Omental fat pad (tissue), 4 donors: ENCODE measurements at places on chromosomes 2 and 18. TPM values are rescaled to one million over a fixed set of nuclear protein-coding genes. Genes with fewer than 3 reads are reported as not detected.

- no peak for DNase-seq
Measured at GRCh38 chr2:3414133-3414860, 34.8 kb downstream of the TRAPPC12 start.

DNA sequence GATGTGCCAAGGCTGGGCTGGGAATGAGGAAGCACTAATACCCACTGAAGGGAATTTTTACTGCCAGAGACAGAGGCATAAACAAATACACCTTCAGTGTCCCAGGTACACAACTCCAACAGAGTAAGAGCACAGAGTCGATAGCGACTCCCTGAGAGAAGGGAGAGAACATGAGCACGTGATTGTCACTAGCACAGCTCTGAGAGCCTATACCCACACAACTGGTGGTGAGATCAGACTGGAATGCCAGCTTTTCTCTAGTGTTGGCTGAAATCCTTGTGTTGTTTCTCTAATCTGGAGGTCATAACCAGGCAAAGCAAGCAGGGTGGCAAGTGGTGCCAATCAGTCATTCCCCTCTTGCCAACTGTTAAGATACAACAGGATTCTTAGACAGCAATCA, 377.2 kb downstream of the CNTNAP5 start:
- no peak for DNase-seq

- no peak for DNase-seq
Measured at GRCh38 chr2:11647834-11648600, 22.0 kb downstream of the NTSR2 start.

DNA sequence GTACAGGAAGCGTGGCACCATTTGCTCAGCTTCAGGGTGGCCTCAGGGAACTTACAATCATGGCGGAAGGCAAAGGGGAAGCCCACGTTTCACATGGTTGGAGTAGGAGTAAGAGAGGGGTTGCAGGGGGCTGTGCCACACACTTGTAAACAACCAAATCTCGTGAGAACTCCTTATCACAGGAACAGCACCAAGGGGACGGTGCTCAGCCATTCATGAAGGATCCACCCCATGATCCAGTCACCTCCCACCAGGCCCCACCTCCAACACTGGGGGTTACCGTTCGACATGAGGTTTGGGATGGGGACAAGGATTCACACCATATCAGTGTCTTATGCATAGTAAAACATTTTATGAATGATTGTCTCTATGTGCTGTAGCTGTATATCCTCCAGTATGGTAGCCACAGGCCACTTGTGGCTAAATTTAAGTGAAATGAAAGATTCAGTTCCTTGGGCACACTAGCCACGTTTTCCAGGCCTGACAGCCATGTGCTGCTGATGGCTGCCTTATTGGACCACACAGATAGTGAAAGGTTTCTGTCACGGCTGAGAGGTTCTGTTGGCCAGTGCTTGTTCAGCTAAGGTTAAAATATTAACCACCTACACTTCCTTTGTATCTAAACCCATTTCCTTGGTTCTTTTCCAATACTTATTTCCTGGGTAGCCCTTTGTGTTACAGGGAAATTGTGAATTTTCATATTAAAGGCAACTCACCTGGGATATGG, 77.3 kb downstream of the AGAP1 start:
- no peak for DNase-seq

- no peak for DNase-seq
Measured at GRCh38 chr18:24273596-24273995, 124.0 kb downstream of the OSBPL1A start.

Gene TUBA4B
- total RNA-seq, result not detected

Gene CABLES1
- total RNA-seq, result 29.9 TPM

DNA sequence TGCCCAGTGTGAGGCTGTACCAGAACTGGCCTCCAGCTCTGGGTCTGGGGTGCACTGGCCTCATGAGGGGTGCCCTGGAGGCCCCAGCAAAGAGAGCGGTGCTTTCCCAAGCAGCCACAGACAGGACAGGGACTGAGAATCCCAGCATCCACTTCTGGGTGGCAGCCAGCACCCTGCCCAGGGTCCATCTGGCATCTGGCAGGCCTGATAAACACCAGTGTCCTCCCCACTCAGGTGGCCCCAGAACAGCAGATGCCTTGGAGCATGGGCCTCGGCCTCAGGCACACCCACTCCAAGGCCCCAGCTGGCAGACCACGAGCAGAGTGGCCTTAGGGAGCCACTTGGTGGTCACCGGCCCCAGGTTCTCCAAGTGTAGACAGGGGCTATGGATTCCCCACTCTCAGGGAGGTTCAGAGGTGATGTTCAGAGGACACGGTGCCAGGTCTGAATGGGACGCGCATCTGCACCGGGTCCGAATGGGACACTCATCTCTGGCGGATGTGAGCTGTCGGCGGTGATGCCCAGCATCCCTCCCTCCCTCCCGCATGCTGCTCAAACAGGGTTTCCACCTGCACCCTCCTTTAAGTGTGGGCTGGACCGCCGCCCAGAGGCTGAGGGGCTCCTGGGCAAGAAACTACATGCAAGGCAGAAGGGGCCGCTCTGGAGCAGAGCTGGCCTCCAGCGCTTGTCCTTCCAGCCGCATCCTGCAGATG, 82.2 kb upstream of the GPC1 start:
- DNase-seq, result no peak

- DNase-seq, result no peak
Measured at GRCh38 chr2:148914463-148914862, 39.4 kb downstream of the KIF5C start.

Gene SNRPD1
- total RNA-seq, result 8.0 TPM

DNA sequence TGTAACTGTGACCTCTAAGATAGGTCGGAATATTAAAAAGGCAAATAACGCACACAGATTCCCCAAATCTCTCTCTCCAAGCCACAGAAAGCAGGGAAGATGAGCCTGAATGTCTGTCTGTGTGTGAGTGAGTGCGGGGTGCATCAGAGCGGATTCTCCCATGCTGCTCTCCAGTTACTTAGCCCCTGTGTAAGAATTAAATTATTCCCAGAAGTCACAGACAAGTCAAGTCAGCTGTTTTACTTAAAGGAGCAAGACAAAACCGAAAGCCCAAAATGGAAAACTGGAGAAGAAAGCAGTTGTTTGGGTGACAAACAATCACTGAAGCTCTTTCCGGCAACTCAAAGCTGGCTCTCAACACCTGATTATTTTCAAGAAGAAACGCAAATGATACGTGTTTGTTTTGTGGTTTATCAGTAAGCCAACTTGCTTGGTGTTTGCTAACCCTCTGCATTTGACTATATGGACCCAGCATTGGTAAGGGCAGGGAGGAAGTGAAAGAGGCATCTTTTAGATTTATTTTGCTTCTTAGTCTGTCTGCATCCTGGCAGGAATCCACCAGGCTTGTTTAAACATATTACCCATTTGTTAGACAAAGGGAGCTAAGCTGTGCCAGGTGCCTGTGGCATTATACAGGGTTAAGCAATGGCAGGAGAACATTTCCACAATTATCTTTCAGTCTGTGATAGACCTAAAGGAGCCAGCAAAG, 121.5 kb upstream of the CREB1 start:
- DNase-seq, result no peak

DNA sequence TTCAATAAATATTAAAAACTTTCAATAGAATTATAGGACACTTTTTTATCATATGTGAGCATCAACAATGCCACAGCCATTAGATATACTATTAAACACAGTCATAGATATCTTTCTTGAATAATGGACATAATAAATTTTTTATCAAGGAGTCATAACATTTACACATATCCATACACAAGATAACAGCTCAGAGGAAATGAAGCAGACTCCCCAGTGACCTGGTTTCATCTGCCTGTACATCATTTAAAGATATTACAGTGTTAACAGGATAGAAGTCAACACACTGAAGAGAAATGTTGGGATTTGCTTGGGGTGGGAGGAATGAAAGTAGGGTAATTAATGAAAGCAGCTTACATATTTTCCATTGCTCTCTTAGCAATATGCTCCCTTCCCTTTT, 5.1 kb downstream of the SCG2 start:
- no peak for DNase-seq

Gene SOX11
- total RNA-seq, result not detected

Gene CTAGE1
- not detected for total RNA-seq

Gene DPP4
- total RNA-seq, result 105 TPM

Gene IL1R2
- total RNA-seq, result 207 TPM

Gene C2orf81
- total RNA-seq, result 0.48 TPM

Gene KLHL41
- 0.72 TPM for total RNA-seq

- no peak for DNase-seq
Measured at GRCh38 chr2:45617496-45617895, 6.4 kb upstream of the SRBD1 start.

Gene CKAP2L
- not detected for total RNA-seq

GRCh38 chr2:152132306-152132705, 33.5 kb upstream of the CACNB4 start:
- no peak for DNase-seq

DNA sequence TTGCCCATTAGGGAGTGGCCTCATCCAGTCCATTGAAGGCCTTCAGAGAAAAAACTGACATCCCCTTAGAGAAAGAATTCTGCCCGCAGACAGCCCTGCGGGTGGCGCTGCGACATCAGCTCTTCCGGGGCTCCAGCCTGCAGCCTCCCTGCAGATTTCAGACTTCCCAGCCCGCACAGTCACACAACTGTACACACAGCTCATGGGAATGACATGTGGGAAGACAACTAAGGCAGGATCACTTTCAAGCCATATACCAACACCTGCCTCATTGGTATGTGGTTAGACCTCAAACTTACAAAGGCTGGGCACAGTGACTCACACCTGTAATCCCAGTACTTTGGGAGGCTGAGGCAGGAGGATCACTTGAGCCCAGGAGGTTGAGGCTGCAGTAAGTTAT, 24.8 kb upstream of the TUBB6 start:
- no peak for DNase-seq

DNA sequence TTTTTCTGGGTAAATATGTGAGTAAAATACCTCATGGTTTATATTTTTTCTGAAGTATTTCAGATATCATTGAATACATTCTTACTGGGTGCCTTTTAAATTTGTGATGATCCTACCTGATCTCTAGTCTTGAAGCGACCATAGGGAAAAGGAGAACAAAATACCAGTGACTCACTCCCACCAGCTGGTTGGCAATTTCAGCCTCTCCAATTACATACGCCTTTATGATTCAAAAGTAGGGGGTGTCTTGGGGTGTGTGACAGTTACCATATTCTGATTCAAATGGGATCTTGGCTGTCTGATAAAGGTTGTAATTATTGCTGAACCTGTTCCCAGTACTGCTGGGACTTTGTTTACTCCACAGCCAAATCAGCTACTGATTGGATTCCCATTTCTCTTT, 175.9 kb upstream of the NXPH2 start:
- DNase-seq, result no peak

GRCh38 chr18:54968807-54969206, 9.5 kb upstream of the CCDC68 start:
- DNase-seq, result no peak

DNA sequence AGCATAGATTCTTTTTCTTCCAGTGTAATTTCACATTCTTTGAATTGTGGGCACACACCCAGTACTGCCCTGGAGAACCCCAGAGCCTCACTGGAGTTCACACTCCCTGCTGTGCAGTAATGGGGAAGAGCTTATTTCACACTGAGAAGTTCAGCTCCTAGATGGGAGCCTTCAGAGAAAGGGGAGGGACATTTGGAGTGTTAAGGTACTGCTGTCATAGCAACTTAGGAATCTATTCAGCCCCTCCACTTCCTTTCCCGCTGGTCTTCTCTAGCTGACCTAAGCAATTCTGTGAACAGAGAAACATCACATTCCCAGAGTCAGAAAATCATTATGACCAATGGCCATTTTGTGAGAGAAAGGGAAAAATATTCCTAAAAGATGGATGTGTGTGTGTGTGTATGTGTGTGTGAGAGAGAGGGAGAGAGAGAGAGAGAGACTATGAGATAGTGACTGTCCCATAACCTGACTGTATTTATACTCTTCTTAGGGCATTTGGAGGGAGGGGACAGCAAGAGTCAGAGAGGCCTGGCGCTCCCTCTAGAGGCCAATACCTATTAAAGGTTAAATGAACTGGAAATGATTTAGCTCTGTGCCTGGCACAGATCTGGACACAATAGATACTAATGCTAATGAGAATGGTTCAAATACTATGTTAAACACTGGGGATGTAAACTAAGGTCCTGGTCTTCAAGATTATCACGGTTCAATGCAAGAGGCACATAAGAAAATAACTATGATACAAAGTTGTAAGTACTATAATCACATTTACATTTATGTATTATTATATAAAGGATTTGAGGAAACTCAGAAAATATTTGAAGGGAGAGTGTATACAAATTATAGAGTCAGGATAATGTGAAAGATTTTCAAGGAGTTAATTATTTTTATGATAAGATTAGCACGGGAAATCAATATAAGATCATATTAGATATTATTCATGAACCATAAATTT, 41.5 kb upstream of the RPE start:
- DNase-seq, result no peak

DNA sequence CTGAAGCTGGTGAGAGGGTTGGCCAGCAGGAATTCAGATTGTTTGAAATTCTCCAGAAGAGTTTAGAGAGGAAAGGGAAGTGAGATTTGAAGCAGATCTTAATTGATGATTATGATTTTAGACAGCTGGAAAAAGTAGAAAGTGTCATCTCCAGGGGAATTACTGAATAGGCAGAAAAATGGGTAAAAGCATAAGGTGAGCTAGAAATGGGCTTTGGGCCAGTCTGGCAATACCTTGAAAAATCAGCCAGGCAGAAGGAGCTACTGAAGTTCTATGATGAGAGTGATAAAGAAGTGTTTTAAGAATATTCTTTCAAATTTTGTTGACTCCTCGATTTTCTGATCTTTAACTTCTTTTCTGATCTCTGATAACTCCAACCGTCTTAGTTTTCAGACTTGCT, 172.9 kb upstream of the CCDC150 start:
- DNase-seq, result no peak

DNA sequence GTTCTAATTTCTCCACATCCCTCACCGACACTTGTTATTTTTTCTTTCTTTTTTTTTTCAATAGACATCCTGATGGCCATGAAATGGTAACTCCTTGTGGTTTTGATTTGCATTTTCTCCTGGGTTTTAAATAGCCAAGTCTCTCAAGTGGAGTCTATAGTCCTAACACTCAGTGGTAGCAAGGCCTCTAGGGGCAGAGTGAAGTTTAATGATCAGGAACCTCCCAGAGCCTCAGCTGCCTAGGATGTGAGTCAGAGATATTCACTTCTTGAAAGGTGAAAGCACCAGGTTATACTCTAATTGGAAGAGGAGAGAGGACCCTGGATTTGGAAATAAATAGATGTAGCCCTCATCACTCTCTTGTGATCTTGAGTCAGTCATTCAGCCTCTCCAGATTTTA, 62.7 kb upstream of the CAPN13 start:
- DNase-seq, result no peak
